ENCODE measurements at places on chromosomes 4 and X.

- H3K27me3 ChIP-seq: no peaks in the 10 kb centered on the region
- H3K27ac ChIP-seq: no peak overlapping the region
- H3K4me1 ChIP-seq: peaks cover 29% of the 10 kb centered on the region
- H3K4me3 ChIP-seq: no peak overlapping the region
These were observed 14.0 kb downstream of the CHIC2 start for GRCh38 chr4:54050214-54050904.

- no peak overlapping the region for H3K4me3 ChIP-seq
- H3K27ac ChIP-seq: no peak overlapping the region
- H3K4me1 ChIP-seq: peaks cover 4% of the 10 kb centered on the region
- no peaks in the 10 kb centered on the region for H3K27me3 ChIP-seq
- DNase-seq: no peak
- H3K36me3 ChIP-seq: peaks cover 8% of the 10 kb centered on the region
These were observed 6.6 kb downstream of the OCIAD2 start for GRCh38 chr4:48899950-48900349.

DNA sequence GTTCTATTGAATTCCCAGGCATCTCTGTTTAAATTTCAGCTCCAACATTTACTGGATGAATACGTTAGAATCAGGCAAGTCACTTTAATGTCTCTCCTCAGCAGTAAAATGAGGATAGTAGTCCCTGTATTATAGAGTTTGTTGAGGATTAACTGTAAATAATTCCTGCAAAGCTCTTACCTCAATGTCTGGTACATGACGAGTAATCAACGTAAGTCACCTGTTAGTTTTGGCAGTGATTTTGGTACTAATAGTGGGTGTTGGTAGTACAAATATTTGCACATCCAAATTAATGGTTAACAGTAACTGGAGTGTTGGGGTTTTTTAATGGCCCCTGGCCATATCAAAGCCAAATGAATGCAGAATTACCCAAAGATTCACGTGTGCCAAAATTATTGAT is 189.8 kb upstream of the GALNT7 start:
- H3K36me3 ChIP-seq: no peaks in the 10 kb centered on the region
- no peak for DNase-seq
- H3K27ac ChIP-seq: no peak overlapping the region
- peaks cover 16% of the 10 kb centered on the region for H3K4me1 ChIP-seq
- no peak overlapping the region for H3K4me3 ChIP-seq

DNA sequence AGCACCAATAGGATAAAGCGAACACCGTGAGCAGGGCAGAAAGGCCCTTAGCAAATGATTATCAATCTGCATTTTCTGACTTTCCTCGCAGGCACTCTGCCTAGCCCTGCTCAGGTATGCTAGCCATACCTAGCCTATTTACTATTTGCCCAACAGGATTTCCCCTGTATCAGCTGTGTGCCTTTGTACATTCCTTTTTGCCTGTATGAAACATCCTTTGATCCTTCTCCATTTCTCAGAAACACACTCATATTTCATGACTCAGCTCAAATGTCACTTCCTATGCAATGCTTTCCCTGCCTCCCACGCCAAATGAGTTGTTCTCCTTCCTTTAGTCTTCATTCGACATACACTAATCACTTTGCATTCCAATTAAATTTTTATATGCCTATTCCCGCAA is 37.2 kb downstream of the PCDH7 start:
- no peak overlapping the region for H3K4me3 ChIP-seq
- H3K27me3 ChIP-seq: no peaks in the 10 kb centered on the region
- H3K4me1 ChIP-seq: no peaks in the 10 kb centered on the region
- no peaks in the 10 kb centered on the region for H3K36me3 ChIP-seq
- no peak for DNase-seq
- H3K27ac ChIP-seq: no peak overlapping the region

- no peaks in the 10 kb centered on the region for H3K4me1 ChIP-seq
- H3K36me3 ChIP-seq: no peaks in the 10 kb centered on the region
- no peak overlapping the region for H3K4me3 ChIP-seq
- no peak overlapping the region for H3K27ac ChIP-seq
These were observed 48.0 kb downstream of the MAGEA9 start for GRCh38 chrX:149829751-149830191.

DNA sequence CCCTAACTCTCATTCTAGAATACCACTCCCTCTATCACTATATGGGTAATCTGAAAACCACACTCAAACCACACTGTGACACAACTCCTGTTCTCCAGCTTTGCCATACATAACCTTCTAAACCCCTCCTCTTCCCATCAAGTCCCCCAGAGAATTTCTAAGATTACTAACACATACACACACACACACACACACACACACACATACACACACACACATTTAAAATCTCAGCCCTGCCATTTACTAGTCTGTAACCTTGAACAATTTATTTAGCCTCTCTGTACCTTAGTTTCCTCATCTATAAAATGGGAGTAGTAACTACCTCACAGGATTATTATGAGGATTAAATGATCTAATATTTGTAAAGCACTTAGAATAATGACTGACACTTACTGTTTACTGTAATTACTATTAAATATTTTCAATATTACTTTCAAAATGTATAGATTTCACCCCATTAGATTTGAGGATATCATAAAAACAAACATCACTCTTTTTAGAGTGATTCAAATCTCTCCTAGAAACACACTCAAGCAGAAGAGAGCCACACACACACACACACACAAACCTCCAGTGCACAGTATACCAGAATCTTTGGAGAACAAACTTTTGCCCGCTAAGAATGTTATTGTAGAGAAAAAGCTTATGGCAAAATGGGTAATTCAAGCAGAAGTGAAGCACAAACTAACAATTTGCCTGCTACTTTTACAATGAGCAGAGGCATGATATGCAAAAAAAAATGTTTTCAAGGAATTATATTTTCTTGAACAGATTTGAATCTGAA is 3.8 kb downstream of the ANKRD50 start:
- peaks cover 24% of the 10 kb centered on the region for H3K4me1 ChIP-seq
- no peaks in the 10 kb centered on the region for H3K27me3 ChIP-seq
- no peak overlapping the region for H3K27ac ChIP-seq
- DNase-seq: no peak

DNA sequence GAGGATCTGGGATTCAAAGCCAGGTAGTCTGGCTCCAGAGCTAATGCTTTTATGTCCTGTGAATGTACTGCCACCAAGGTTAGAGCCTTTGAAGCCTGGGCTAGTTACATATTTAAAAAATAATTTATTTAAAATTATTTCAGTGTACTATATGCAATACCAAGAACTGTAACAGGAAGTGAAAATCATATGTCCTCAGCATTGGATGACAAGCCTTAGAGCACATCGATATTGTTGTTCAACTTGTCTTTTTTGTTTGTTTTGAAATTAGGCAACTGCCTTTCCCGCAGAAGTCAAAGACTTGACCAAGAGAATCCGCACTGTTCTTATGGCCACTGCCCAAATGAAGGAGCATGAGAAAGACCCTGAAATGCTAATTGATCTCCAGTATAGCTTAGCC is 73.1 kb upstream of the IL13RA1 start:
- no peaks in the 10 kb centered on the region for H3K36me3 ChIP-seq
- no peak for DNase-seq
- H3K4me1 ChIP-seq: no peaks in the 10 kb centered on the region
